Right renal pelvis (tissue), 4 donors: ENCODE measurements at places on chromosomes 1 and 21.

DNA sequence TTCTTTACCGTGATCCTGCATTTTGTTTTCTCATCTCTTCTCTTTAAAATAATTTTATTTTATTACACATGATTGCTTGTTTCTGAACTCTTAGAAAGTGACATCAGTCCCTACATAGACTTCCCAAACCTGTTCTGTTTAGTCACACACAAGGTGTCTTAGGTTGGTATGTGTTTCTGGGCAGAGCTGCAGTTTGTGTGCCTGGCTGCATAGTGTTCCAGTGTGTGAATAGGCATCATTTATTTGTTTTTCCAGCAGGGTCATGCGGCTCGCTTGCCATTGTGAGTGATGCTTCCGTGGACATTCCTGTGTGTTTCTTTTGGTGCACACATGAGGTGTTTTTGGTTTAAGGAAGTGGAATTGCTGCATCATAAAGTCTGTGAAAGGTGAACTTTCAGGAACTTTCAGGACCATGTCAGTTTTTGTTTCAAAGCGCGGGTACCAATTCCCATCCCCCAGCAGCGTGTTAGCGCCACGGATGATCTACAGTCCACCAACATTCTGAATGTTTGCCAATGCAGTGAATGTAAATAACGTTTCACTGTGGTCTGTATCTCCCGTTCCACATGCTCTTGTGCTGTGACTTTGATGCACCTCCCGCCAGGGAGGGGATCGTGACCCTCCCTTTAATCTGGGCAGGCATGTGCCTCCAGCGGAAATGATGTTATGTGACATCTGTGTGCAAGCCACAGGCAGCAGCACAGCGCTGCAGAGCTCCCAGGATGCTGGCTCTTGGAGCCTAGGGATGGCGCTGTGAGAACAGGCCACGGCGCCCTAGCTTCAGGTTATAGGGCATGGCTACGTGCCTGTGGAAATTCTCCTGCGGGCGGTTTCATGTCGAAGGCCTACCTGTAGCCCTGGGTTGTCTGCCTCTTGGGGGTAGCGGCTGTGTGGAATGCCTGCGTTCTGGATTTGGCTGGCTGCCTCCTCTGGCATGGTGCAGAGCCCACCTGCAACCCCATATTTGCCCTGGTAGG is 144.6 kb upstream of the COL6A1 start:
- no peak for DNase-seq

GRCh38 chr1:66438062-66438461 is 95.9 kb upstream of the SGIP1 start:
- DNase-seq: no peak

- DNase-seq: no peak
Measured at GRCh38 chr1:181073638-181074037, 14.9 kb upstream of the IER5 start.

DNA sequence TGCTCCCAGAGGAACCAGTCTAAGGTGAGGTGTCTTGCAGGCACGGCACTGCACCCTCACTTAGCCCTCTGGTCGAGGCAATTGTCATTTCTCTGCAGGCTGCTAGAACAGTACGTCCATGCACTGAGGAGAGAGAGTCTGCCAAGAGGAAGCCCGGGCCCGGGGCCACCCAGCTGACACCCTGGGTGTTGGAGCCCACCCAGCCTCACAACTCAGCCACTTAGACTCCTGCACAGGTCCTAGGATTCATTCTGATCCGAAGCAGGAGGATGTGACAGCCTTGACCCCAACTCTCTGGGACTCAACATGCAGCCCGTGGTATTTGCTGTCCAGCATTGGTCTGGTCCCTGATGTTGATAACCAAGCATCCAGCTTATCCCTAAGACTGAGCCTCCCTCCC is 111.9 kb downstream of the ADSS2 start:
- no peak for DNase-seq

DNA sequence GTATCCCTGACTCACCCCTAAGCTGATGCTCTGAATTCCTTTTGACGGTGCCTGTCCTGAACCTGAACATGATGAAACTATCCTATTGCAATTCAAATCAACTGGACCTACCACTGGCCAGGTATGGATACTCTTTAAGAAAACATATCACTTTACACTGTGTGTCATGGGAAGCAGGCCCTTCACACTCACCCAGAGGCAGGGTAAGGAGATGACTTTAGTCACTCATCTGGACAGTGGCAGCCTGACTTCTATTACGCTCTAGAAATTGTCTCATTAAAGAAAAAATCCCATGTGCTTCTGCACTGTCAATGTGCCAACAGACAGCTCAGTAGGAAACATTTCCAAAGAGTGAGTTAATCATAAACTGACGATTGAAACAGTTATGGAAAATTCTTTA is 94.3 kb downstream of the VAV3 start:
- DNase-seq: no peak

DNA sequence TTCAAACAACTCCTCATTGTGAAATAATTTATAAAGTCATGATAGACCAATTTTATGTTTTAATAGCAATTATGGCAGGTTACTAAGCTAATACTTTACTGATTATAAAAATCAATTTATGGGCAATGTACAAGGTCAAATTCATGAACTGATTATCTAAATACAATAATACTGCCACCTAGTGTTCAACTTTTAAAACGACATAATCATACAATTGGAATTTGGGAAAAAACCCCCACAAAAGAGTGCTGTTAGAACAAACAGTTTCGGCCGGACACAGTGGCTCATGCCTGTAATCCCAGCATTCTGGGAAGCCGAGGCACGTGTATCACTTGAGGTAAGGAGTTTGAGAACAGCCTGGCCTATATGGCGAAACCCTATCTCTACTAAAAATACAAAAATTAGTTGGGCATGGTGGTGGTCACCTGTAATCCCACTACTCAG is 14.0 kb downstream of the GTF2B start:
- DNase-seq: no peak

- DNase-seq: no peak
Measured at GRCh38 chr1:109757936-109758786, 5.6 kb downstream of the EPS8L3 start.

DNA sequence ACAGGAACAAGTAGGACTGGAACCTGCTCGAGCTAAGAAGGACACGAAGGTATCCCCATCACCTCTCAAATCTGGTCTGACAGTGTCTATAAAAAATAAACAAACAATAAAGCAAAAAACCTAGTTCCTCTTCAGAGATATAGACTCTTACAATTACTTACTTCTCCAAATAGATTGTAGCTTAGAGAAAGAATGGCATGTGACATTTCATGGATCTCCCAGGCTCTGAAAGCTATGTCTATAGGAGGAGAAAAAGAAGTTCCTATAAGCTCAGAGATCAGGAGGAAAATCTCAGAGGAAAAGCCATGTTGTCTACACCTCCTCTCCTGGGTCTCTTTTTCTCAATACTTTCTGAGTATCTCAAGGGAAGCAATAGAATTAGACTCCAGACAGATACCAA is 12.3 kb upstream of the OR10J5 start:
- DNase-seq: no peak

GRCh38 chr1:43651188-43651587 is 1.2 kb downstream of the KDM4A start:
- no peak for DNase-seq

DNA sequence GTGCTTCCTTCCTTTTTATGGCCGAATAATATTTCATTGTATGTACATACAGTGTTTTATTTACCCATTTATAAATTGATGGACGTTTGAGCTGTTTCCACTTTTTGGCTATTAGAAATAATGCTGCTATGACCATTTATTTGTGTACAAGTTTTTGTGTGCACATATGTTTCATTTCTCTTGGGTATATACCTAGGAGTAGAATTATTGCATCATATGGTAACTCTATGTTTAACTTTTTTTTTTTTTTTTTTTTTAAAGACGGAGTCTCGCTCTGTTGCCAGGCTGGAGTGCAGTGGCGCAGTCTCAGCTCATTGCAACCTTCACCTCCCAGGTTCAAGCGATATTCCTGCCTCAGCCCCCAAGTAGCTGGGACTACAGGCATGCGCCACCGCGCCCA is 19.0 kb downstream of the SDHC start:
- DNase-seq: no peak

GRCh38 chr1:207321079-207321789 is at the start of gene CD55:
Gene CD55 (plus strand): TSS chr1:207321678. CDS start chr1:207321766, 88 bp downstream.
- DNase-seq: peak; percentile 77

GRCh38 chr1:206117151-206117948 is at the start of gene AVPR1B:
Gene AVPR1B (minus strand): TSS chr1:206117388. CDS start chr1:206116890, 498 bp downstream.
- peak; percentile 53 for DNase-seq

DNA sequence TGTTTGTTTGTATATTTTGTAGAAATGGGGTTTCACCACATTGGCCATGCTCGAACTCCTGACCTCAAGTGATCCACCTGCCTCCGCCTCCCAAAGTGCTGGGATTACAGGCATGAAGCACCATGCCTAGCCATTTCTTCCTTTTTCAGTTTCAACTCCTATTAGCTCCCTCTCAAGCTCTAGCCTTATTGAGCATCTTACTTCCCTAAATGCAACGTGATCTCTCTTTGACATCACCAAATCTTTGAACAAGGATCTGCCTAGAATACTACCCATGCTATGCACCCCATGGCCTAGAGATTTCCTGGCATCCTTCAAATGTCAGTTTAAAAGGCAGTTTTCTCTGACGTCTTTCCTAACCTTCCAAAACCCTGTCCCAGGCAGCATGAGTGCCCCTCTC is 91.1 kb upstream of the NR5A2 start:
- no peak for DNase-seq

GRCh38 chr21:14686466-14687267 is 140.6 kb upstream of the SAMSN1 start:
- DNase-seq: no peak

DNA sequence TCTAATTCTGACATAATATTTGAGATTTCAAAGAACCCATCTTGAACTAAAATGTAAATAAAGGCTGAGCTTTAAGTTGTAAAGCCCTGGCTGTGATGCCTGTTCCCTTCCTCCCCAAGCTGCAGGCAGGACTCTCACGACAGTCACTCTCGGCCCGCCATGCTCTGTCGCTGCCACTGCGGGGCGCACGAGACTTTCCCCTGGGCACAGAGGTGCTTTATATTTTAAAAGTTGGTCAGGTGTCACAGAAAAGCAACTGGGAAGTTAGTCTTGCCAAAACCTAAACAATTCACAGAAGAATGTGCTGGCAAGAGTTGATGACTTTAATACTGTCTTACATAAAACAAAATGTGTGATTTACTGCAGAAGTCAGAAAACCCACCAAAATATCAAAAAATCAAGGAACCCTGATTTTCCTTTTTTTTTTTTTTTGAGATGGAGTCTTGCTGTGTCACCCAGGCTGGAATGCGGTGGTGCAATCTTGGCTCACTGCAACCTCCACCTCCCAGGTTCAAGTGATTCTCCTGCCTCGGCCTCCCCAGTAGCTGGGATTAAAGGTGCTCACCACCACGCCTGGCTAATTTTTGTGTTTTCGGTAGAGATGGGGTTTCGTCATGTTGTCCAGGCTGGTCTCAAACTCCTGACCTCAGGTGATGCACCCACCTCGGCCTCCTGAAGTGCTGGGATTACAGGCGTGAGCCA is 10.7 kb downstream of the LRRC47 start:
- DNase-seq: no peak

- DNase-seq: no peak
Measured at GRCh38 chr1:155640367-155640766, 30.3 kb downstream of the MSTO1 start.

- no peak for DNase-seq
Measured at GRCh38 chr21:16096988-16097387, 367.2 kb downstream of the USP25 start.

DNA sequence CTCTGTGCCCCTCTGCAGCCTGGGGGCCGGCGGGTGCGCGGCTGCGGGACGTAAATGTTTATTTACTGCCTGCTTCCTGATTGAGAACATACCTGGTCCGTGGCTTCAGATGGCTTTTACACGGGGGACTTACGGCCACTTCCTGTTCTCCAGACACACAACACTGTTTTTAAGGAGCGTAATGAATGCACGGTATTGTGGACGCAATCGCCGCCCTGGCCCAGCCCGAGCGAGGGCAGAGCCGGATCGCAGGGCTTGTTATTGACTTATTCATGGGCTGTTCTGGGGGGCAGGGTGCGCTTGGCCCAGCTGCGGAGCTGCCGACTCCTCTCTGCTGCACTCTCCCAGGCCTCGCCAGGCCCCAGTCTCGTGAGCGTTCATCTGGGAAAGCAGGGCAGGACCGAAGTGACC is 52.8 kb upstream of the ACTRT2 start:
- no peak for DNase-seq

DNA sequence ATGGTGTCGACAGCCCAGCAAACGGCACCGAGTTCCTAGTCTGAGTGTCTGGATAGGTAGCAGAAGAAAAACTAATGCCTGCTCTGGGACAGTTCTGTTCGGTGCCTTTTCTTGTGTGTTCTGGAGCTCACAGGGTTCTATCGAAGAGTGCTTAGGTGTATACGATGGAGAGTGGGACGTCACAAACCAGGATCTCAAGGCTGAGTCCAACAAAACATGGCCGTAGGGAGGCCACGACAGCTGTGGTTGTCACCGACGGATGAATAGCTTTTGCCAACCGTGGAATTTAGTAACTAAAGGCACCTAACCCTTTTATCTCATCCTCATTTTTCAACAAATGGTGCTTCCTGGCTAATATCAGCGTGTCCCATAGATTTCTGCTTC is 635 bp upstream of the SYNJ1 start:
- no peak for DNase-seq

- DNase-seq: no peak
Measured at GRCh38 chr1:24535021-24535424, 20.9 kb upstream of the NCMAP start.

DNA sequence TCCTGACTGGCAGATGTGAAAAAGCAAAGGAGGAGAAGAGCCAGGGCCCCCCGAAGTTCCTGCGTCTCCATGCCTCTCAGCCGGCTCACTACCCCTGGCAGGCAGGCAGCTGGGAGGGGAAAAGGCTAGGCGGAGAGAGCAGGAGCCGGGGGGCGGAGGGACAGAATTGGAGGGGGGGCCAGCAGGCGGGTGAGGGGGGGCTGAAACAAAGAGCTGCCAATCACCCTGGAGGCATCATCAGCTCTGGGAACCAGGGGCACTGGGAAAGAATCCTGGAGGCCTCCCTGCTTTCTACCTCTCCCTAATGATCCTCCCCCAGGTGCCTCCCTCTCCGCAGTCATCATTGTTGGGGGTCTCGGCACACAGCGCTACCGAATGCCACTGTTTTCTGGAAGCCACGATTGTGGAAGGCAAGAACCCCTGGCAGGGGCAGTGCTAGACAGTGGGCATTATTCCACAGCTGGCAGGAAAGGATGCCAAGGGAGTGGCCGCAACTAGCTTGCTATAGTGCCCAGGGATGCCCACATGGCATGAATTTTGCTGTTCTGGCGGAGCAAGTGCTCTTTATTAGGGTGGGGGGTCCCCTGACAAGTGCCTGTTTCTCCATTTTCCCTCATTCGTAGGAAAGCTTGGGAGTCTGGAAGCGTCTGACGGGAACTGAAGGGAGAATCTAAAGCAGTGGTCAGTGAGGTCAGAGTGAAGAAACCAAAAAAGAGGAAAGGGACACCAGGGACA is at the start of gene THBS3:
TSS of gene THBS3 (minus strand) at position 92 of the 735 bp plus-strand sequence. CDS start at position 71, 21 bp downstream.
- DNase-seq: no peak

DNA sequence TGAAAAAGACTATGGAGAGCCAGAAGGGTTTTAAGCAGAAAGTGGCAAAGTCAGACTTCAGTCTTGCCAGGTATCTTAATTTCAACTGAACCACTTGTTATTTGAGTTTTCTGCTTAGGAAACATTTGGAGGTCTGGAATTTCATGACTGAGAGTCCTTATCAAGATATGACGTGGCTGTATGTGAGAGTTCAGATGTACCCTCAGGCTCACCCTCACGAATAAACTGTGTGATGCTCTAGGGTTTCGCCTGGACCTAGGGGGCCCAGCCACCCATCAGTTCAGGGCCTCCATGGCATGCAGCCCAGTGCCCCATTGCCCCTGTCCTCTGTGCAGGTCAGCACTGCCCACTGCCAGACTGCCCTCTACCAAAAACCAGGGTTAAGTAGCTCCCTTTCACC is 30.6 kb upstream of the TADA1 start:
- DNase-seq: no peak
